ENCODE measurements at places on chromosomes 1 and 21. TPM values are rescaled to one million over a fixed set of nuclear protein-coding genes. Genes with fewer than 3 reads are reported as not detected.

PADI2 gene
- 3.8 TPM for total RNA-seq

GBP5 gene
- 0.03 TPM for total RNA-seq

CD84 gene
- total RNA-seq: not detected

PPIAL4G gene
- not detected for total RNA-seq

TRPM2 gene
- 0.60 TPM for total RNA-seq

PRAMEF26 gene
- total RNA-seq: not detected

ASPM gene
- 23.5 TPM for total RNA-seq

Data from HT-29 (cell line).